ENCODE measurements at places on chromosomes 3 and 15. TPM values are rescaled to one million over a fixed set of nuclear protein-coding genes. Genes with fewer than 3 reads are reported as not detected.

The PCOLCE2 gene
- total RNA-seq, result 35.8 TPM

The IGSF10 gene
- total RNA-seq, result under 0.01 TPM

The TUSC2 gene
- total RNA-seq, result 29.1 TPM

The OIP5 gene
- 40.1 TPM for total RNA-seq

The KCTD6 gene
- 11.1 TPM for total RNA-seq

The HIGD2B gene
- total RNA-seq, result not detected

The PP2D1 gene
- not detected for total RNA-seq

DNA sequence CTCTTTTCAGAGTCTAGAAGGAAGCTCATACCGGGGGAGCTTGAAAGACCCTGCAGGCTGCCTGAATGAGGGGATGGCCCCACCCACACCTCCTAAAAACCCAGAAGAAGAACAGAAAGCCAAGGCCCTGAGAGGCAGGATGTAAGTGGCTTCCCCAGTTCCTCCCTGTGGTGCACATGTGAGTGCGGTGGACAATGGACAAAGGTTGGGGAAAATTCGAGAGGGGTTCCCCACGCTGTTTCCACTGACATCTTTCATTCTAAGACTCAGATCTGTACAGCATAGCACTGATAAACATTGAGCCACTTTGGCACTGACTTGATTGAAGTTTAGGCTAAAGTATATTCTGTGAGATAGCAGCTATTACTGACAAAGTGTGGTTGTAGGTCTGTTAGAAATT lies 79.5 kb upstream of the UMPS start:
- DNase-seq, result no peak

DNA sequence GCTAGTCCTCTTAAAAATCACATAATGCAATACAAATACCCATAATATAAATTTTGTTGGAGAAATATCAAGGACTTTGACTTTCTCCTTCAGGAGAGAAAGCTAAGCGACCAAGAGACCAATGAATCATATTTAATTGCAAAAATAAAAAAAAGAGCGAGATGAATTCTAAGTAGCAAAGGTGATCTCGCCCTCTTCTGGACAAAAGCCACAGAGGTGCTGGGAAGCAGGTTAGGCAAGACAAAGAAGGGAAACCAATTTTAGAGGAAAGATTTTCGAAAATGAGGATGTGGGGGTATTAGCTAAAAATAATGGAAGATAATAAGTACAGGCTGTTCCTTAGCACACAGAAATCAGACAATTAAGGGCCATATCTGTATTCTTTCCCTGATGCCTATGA lies 111.4 kb upstream of the PLAAT1 start:
- no peak for DNase-seq

DNA sequence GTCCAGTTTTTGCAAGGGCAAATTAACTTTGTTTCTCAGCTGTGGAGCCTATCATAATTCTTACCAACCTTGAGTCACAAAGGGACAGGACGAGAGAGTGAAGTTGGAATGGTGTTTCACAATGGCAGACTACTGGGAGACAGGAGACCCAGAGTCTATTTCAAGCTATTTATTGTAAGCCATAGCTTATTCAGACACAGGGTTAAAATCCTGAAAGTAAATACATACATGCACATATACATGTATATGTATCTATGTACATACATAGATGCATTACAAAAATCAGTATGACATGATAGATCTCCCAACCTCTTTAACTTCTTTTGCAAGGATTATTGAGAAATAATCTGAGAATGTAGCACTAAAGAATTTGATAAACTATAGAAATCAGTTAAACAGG lies 86.3 kb downstream of the DNAJC13 start:
- DNase-seq, result no peak

DNA sequence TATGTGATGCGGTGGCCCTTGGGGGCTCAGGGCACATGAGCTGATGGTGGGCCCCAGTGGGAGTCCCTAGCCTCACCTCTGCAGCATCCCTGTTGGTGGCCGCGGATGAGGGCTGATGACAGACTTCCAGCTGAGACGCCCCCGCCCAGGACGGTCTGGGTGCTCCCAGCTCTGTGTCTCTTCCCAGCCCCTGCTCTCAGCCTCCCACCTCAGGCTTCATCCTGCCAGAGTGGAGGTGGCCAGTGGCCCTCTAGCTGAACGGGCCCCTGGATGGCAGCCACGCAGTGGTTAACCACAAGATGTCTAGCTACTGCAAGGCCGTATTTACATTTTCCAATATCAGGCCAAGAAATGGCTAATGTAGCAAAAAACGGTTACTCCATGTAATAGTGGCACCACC lies 205.3 kb upstream of the LINGO1 start:
- DNase-seq, result peak; percentile 60

- DNase-seq, result no peak
These were observed 1030.0 kb downstream of the TBL1XR1 start for GRCh38 chr3:176167272-176167671.

- no peak for DNase-seq
These were observed 53.8 kb upstream of the SENP5 start for GRCh38 chr3:196813903-196814302.

- no peak for DNase-seq
These were observed 192.7 kb downstream of the DIPK2A start for GRCh38 chr3:144164352-144164751.

DNA sequence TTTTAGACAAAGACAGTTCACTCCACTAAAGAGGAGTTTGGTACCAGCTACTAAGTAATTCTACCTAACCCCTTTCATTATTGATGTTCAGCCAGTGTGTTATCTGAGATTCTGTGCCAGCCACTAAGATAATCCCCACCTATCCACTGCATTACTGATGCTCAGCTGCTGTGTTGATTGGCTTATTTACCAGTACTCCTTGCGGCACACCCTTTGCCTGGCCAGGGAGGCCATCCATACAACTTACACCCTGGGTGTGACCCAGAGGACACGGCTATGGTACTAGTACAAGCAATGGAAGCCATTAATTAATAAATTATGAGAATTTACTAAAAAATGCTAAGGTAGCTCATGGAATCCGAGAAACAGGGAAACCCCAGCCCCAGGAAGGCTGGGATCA lies 290.7 kb upstream of the CTNNB1 start:
- DNase-seq, result no peak

DNA sequence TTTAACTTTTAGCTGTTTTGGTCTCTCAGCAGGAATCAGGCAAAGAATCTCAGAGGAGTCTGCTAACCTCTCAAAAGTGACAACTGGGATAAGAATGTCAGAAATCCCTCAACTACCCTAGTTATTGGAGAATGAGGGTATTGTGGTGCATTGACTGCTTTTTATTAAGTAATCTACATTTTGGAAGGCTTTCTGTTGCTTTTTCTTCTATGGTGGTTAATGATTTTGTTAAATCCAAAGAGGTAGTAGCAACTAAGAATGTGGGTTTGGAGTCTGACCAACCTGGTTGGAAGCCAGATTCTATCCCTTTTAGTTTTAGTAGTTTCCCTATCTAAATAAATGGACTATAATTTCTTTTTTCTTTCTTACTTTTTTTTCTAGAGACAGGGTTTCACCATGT lies 94.7 kb upstream of the RNF7 start:
- no peak for DNase-seq
